ENCODE measurements at places on chromosomes 11 and 22.

DNA sequence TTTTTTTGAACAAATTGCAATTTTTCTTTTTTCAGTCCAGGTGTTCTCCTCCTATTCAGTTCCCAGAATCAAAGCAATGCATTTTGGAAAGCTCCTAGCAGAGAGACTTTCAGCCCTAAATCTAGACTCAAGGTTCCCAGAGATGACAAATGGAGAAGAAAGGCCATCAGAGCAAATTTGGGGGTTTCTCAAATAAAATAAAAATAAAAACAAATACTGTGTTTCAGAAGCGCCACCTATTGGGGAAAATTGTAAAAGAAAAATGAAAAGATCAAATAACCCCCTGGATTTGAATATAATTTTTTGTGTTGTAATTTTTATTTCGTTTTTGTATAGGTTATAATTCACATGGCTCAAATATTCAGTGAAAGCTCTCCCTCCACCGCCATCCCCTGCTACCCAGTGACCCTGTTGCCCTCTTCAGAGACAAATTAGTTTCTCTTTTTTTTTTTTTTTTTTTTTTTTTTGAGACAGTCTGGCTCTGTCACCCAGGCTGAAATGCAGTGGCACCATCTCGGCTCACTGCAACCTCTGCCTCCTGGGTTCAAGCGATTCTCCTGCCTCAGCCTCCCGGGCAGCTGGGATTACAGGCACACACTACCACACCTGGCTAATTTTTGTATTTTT is 6.2 kb upstream of the UBE4A start:
- DNase-seq: no peak

GRCh38 chr11:103494491-103494890 is 385.3 kb downstream of the DYNC2H1 start:
- no peak for DNase-seq

- no peak for DNase-seq
These were observed 908.6 kb downstream of the NTM start for GRCh38 chr11:132278801-132279574.

- DNase-seq: no peak
These were observed 801 bp upstream of the TXNRD2 start for GRCh38 chr22:19942157-19943081.

DNA sequence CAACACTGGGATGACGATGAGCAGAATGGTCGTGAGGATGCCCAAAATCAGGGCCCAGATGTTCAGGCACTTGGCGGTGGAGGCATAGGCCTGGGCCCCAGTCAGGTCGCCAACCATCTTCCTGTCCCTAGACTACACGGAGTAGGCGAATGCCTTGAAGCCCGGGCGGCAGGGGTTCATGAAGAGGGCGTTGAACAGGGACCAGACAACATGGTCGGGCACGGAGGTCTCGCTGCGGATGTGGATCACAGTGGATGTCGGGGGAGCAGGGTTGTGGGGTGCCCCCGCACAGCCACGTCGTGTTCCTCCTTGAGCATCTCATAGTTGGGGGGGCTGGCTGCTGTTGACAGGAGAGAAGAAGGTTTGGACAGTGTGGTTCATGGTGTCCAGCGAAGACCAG is 9.5 kb downstream of the MYEOV start:
- no peak for DNase-seq

- DNase-seq: peak; percentile 33
These were observed 178.6 kb downstream of the MIAT start for GRCh38 chr22:26835929-26836528.

- DNase-seq: no peak
These were observed 315.3 kb downstream of the CADM1 start for GRCh38 chr11:115188898-115189278.

DNA sequence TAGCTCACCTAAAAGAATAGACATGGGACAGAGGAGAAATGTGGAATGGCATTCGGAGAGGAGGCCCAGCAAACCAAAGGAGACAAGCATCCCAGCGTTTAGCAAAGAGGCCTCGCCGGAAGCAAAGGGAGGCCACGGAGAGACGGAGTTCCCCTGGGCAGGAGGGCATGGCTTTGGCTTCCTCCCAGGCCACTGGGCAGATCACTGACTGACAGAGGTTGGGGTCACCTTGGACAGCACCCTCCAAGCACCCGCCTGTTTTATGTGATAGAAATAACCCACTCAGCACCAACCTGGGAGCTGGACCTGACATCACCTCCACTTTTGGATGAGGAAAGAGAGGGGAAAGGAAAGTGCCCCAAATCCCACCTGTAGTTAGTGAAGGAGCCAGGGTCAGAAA is 434.1 kb downstream of the BRD1 start:
- no peak for DNase-seq

GRCh38 chr11:18669219-18669596 is 29.4 kb upstream of the TMEM86A start:
- no peak for DNase-seq

DNA sequence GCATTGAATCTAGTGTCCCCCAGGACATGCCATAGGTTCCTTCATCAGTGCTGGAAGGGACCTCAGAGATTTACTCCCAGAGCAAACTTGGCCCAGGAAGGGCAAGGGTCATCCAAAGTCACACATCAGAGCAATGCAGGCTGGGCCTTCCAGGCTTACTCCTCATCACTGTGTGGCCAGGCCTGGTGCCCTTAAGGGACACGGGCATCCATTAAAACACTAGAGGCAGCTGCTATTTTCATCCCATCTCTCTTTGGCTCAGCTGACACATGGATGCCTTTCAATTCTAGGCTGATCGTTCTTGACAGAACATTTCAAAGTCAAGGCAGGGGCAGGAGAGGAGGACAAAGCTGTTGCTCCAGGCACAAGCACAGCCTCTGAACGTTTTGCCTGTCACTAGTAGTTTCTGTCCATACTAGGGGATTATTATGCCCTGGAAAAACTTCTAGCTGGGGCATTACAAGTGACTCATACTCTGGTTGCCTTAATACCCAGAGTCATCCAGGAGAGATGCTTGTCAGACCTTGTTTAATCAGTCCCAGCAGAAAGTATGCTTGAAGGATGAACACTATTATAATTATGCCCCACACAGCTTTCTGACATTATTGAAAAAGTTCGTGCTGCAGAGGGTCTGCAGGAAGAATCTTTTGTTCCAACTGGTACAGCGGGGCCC is 240.3 kb downstream of the TENM4 start:
- no peak for DNase-seq

GRCh38 chr11:70364745-70365543 is 33.4 kb upstream of the CTTN start:
- peak; percentile 81 for DNase-seq

DNA sequence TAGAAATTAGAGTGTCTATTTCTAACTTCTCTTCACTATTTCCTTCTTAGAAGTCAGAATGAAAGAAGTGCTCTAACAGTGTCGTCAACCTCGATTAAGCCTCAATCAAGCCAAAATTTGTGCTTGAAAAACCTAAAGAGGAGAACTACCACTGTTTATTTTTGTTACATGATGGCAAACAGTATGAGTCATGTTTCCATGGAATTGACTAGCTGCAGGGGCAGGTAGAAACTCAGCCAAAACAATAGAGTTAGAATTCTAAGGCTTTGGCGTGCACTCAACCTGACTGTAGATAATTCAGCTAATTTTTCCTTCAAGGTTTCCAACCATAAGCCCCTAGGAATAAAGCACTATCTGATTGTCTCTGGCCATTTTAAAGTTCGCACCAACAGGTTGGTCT is 415.9 kb downstream of the ETS1 start:
- DNase-seq: no peak

DNA sequence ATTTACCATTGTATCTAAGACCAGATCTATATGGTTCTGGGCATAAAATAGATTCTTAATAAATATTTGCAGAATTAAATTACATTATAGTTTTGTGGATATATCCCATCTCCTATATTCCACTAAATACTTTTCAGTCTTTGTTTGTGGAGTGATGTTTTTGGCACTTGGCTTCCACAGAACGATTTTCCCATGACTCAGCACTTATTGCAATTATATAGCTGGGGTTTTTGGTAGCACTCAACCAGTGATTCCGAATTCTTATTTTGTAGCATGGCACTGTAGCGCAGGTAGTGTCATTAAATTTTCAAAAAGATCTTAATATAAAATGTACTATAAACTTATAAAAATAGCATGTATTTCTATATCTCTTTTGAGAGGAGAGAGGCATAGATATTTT is 221.2 kb downstream of the TRPC6 start:
- no peak for DNase-seq

- no peak for DNase-seq
These were observed 64.2 kb downstream of the NFAM1 start for GRCh38 chr22:42367980-42368378.

DNA sequence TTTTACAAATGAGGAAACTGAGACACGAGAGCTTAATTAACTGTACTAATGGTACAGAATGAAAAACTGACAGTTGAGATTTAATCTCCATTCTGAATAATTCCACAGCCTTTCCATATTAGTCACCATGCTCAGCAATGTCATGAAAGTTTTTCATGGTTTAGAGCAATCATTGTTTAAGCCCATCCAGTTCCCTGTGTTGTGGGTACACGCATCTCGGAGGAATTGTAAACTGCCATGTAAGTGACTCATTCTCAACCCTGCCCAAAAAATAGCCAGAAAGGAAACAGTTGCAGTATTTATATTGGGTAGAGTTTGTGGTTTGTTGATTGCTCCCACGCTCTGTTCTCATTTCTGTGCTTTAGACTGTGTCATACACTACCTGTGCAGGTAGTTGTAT is 1790.8 kb downstream of the LRRC4C start:
- no peak for DNase-seq

DNA sequence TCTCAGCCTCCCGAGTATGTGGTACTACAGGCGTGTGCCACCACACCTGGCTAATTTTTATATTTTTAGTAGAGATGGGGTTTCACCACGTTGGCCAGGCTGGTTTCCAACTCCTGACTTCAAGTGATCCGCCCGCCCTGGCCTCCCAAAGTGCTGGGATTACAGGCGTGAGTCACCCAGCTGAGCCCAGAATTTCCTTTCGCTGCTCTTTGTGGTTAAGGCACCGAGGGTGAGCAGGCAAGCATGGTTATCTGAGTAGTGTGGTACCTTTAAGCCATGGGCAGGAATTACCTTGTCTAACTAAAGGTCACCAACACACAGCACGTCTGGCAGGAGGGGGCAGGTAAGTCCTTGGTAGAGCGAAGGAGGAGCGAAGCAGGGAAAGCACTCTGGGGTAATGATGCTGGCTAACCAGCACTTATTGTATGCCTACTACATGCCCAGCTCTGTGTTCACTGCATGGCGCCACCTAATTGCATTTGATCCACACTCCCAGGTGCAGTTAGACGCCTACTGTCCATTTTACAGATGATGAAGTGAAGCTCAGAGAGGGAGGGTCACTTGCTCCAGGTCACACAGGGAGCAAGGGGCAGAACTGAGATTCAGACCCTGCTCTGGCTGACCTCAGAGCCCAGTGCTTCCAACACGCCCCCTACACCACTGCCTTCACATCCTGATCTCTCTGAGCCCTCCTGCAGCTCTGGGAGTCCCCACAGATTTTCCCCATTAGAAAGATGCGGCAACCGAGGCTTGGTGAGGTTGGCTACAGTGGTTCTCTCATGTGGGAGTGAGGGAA is 45.7 kb downstream of the TRIOBP start:
- no peak for DNase-seq

DNA sequence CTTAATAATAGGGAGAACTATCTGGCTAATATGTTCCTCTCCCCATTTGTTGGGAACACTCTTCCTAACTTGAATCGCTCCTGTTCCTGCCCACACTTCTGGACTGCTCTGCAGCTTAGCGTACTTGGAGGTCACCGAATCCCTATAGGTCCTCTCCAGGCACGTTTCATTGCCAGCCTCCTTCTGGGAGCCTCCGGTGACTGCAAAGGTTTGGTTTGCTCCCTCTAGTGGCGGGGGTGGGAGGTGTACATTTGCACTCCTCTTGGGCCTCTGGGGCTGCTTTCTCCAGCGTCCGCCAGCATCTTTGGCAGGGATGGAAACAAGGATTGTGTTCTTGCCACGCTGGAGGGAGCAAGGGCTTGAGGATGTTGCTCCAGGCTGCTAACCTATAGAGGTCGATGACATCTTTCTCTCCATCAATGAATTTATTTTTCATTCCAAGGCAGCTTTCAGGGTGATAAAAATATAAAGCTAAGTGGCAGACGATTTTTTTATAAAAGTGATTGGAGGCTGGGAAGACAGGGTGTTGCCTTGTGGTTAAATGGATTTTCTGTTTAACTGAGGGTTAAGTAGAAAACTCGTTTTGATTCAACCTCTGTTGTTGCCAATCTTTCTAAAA is 48.7 kb downstream of the TSPAN18 start:
- DNase-seq: peak; percentile 49

- DNase-seq: no peak
These were observed 10.5 kb upstream of the USP28 start for GRCh38 chr11:113885897-113886296.

DNA sequence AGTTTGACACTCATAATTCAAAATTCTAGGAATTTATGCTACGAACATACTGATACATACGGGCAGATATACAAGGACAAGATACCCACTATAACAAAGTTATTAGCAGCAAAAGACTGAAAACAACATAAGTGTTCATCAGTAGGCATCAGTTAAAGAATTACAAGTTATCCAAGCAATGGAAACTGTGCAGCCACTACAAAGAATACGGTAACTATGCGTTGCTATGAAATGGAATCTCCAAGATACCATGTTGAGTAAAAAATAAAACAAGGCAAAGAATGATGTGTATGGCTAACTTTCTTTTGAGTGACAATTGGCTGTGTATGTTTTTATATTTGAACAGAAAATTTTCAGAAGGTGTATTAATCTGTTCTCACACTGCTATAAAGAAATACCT is 151.7 kb downstream of the ADAMTS15 start:
- no peak for DNase-seq

GRCh38 chr11:72132646-72133045 is 2.9 kb upstream of the FOLR3 start:
- no peak for DNase-seq

DNA sequence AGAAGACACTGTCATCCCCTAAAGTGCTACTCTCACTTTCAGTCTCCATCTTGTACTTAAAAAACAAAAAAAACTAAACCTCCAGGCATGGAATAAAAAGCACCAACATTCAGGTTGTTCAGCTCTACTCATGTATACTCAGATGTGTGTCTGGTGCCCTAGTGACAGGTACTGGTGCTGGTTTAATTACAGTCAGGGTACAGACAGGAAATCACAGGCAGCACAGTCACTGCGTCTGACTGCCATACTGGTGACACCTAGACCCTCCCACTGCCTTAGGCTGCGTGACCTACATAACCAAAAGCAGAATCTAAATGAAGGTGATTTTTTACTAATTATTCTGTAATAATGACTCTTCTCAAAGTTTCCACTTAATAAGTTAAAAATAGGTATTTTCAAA is at the start of gene ARHGAP32:
TSS of gene ARHGAP32 (minus strand) at position 176 of the 400 bp plus-strand sequence. CDS start at position 49, 127 bp downstream.
- no peak for DNase-seq

- no peak for DNase-seq
These were observed 55.3 kb downstream of the CELSR1 start for GRCh38 chr22:46482056-46482675.

Data from stimulated activated CD8-positive, alpha-beta memory T cell treated with anti-CD3 and anti-CD28 coated beads, Interleukin-15, amount 100 ng/mL, for 48 hours (primary cell).